ENCODE measurements at places on chromosomes 12 and 14. TPM values are rescaled to one million over a fixed set of nuclear protein-coding genes. Genes with fewer than 3 reads are reported as not detected.

The CAND1 gene
- 102 TPM for total RNA-seq

The AICDA gene
- total RNA-seq: not detected

The CDCA3 gene
- 2.0 TPM for total RNA-seq

The AQP6 gene
- under 0.01 TPM for total RNA-seq

The ADAMTS20 gene
- under 0.01 TPM for total RNA-seq

The SIX6 gene
- not detected for total RNA-seq

The IL31 gene
- not detected for total RNA-seq

The RGS6 gene
- not detected for total RNA-seq

The RAD52 gene
- 11.4 TPM for total RNA-seq

The GPR162 gene
- total RNA-seq: 3.0 TPM

Data from smooth muscle cell of bladder (primary cell).